ENCODE measurements at places on chromosomes 2 and 18. TPM values are rescaled to one million over a fixed set of nuclear protein-coding genes. Genes with fewer than 3 reads are reported as not detected.

DSG4 gene
- not detected for total RNA-seq

SKOR2 gene
- not detected for total RNA-seq

POMC gene
- 0.66 TPM for total RNA-seq

PXDN gene
- 111 TPM for total RNA-seq

GRCh38 chr2:101823859-101824258, 126.4 kb downstream of the MAP4K4 start:
- DNase-seq, result no peak

DNA sequence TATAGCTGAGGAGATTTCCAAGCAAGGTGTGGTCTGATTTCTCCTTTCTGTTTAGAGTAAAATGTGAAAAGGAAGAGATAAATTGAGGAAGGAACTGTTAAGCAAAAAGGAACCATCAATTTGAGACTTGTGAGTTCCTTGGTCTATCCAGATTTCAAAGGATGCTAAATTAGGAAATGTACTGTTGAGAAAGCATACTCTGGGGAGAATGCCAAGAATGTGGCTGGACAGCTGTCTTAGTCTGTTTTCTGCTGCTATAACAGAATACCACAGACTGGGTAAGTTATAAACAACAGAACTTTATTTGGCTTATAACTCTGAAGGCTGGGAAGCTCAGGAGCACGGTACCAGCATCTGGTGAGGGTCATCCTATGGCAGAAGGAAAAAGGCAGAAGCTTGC, 1097.2 kb downstream of the TDRD15 start:
- peak; percentile 28 for DNase-seq

GRCh38 chr2:26477911-26478253, at the start of gene OTOF:
Gene OTOF, minus strand, starts transcription at chr2:26478124.
- peak; percentile 47 for DNase-seq

GRCh38 chr18:70523792-70524182, 234.9 kb downstream of the SOCS6 start:
- DNase-seq, result no peak

DNA sequence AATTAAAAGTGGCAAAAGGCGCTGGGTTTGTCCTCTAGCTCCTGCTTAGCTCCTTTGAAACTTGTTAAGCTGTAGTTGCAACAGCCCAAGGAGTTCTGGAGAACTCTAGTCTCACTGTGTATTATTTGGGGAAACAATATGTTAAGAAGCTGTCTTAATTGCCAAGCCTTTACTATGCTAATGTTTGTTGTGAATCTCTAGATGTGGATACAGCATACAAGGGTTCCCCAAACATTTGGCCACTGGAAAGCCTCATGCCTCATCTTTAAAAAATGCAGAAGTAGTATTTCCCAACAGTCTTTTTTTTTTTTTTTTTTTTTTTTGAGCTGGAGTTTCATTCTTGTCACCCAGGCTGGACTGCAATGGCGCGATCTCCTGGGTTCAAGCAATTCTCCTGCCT, 236.7 kb downstream of the PRKCE start:
- peak; percentile 33 for DNase-seq

GRCh38 chr18:73784853-73785252, 362.8 kb downstream of the FBXO15 start:
- DNase-seq, result no peak

GRCh38 chr2:71419145-71419544, 34.2 kb upstream of the DYSF start:
- DNase-seq, result no peak

DNA sequence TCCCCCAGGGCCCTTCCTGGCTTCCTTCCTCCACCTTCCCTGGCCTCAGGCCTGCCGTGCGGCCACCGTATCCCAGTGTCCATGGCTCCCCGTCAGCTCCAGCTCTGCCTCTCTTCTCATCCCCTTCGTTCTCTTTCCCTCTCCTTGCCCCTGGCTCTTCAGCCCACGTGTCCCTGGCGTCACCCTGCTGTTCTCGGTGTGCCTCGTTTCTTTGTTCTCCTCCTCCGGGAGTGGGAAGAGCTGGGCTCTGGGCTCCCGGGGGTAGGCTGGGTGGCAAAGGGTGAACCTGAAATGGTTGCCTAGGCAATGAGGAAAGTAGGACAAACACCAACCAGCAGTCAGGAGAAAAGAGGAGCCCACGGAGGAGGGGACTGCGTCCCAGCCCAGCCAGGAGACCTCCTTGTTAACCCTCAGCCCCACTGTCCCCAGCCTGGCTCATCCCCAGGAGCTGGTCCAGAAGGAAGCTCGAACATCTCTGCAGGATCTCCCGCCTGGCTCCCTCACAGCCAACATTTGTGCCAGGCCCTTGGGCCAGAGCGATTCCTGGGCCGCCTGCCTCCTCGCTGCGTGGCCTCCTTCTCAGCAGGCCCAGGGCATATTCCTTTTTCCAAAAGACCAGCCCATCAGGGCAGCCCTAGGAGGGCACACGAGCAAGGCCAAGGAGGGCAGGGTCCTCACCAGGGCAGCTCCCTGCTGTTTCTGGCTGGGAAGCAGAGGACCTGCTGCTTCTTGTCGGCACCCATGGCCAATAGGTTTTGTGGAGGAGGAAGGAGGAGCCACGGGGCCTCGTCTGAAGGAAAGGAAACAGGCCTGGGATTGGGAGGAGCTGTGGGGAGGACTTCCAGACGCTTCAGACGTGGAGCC, 30.9 kb upstream of the DNMT3A start:
- DNase-seq, result no peak

DNA sequence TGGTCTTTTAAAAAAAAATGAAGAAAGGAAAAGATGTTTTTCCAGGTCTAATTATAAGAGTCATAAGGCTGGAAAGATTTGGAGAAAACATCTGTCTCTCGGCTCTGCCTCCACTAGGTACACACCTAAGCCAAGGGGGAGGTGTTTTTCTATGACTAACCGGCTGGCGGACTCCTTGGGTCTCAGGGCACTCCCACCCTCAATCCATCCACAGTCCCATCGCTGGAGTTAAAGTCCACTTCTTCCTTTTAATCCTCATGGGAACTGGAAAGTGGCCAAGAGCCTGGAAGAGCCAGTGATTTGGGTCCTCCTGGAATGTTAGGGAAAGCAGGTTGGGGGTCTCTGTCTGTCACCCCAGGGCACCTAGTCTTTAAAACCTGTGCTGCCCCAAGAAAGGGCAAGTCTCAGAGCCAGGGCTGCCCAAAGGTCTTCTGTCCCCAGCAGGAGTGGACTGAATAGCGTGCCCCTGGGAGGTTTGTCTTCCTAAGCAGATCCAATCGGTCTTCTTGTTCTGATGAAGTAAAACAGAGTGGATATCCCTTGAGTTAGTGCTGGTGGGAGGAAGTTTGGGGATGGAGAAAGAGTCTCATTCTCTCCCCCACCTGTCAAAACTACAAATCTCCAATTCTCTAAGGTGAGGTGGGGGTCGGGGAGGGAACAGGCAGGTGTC, 66.4 kb downstream of the MCFD2 start:
- DNase-seq, result peak; percentile 87

DNA sequence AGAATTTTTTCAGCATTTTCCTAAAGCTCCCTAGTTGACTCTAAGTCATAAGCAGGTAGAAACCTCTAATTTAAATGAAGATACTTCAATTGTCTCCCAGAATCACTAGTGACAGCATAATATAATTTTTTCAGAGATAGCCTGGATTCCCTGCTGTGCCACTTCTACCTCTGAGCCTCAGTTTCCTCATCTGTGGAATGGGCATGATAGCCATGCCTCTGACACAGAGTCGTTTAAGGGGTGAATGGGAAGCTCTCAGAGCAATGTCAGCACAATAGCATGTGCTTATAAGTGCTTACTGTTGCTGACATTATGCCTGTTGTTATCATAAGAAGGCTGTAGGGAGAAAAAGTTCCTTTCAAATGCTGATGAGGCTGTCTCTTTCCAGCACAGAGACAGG, 48.0 kb downstream of the SFXN5 start:
- no peak for DNase-seq

- no peak for DNase-seq
Measured at GRCh38 chr2:228367356-228367755, 185.9 kb upstream of the SPHKAP start.

GRCh38 chr2:25490217-25490616, 148.5 kb upstream of the DNMT3A start:
- no peak for DNase-seq

- DNase-seq, result peak; percentile 38
Measured at GRCh38 chr2:10619643-10620042, 70.1 kb downstream of the NOL10 start.

Measured in fibroblast of lung (primary cell).